ENCODE measurements at places on chromosomes 2 and 18. TPM values are rescaled to one million over a fixed set of nuclear protein-coding genes. Genes with fewer than 3 reads are reported as not detected.

DNA sequence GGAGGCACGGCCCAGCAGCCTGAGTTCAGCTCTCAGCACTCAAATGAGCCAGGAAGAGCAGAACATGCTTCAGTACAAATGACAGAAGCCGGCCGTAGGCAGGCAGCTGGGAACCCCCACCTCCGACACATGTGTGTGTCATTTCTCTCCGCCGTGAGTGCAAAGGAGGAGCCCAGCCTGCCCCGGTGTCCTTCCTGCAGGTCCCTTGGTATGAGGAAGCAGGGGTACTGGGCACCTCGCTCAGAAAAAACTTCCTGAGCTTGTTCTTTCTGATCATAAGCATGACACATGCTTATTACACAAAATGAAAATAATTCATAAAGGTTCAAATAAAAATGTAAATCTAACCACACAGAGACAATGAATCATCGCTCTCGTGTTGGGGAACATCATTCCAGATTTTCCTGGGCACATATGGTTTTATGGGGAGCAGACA lies 35.3 kb downstream of the KCNF1 start:
- DNase-seq: no peak

DNA sequence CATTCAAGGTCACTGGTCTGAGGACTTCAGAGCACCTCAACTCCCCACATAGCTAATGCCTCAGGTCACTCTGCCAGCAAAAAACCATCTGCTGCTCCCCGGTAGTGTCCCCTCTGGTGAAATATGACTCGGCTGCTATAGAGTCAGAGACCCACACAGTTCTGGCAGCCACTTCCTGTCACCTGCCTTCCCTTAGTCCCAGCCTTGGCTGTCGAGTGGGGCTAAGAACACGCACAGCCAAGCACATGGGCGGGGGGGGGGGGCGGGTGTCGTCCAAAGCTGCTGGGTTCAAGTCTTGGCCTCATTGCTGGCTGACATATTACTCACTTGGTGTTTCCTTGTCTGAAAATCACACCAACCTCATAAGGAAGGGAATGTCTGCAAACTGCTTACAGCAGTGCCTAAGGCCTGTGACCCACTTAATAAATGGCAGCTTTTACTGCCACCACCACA lies 37.5 kb downstream of the POLR1A start:
- no peak for DNase-seq

DNA sequence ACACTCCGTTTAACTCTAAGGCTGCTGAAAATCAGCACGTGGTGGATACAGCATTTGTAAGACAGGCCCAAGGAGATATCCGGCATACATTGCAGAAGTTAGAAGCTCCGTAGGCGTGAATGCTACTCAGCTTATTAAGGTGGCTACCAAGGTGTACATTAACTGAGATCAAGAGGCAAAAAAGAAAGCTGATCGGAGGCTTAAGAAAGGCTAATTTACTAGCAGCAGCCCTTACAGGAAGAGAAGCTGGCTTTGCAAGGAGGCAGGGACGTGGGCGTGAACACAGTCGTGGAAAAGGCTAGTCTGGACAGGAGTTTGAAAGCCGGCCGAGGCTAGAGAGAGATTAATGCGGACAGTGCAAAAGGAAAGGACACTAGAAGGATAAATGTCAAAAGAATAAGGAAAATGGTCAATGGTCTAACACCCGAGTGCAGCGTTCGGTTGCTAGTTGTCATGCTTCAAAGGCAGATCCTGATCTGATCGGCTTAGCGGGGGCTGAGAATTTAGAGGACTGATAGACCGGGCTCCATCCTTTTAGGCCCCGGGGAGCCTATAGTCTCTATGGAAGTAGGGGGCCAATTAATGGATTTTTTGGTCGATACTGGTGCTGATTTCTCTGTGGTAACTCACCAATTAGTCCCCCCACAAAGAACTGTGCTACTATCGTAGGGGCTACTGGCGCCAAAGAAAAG lies 45.6 kb upstream of the SELENOI start:
- no peak for DNase-seq

DNA sequence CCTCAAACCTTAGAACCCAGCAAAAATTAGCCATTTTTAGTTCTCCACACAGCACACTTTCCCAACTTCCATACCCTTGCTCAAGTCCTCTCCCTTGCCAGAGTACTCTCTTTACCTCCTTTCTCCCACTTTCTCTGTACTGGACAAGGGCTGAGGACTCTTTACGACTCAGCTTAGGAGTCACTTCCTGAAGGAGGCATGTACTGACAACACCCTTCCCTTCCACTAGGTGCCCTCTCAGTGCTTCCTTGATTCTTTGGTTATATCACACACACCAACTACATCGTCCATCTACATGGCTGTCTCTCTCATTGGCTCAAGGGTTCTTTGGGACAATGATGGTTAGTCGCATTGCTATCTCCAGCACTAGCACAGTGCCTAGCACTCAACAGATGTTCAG lies 5.2 kb upstream of the C18orf63 start:
- DNase-seq: no peak

- no peak for DNase-seq
Observed at GRCh38 chr2:134705861-134706586, 12.8 kb downstream of the TMEM163 start.

DNA sequence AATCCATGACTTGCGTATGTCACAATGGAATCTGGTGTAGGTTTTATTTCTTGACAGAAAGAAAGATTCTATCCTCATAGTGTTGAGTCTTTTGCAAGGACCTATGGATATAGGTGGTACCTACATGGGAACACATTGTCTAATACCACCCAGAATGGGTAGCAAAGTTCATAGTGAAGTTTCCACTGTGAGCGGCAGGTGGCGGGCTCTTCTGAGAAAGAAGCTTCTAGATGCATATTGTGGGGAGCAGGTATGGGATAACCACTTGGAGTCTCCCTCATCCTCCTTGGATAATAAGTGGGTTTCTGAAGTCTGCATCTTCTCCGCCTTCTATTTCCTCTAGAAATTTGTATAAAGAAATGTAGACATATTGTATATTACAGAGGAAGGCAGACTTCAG lies 44.9 kb downstream of the LINC00305 start:
- DNase-seq: no peak

DNA sequence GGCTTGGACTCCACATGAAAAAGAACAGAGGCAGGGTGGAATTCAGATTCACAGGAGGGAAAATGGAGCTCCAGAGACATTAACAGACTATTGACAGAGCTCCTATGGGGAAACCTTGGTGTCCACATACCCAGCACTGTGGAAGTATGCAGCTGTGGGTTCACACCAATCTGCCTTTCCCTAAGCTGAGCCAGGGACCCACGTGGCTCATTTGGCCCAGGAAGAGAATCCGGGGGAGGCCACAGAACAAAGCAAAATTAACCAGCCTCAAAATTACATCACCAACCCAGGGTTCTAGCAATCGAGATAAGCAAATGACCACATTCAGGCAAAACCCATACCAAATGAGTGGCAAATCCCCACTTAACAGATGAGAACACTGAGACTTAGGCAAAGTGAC lies 105.8 kb upstream of the TWIST2 start:
- no peak for DNase-seq

GRCh38 chr2:144162652-144163051 lies 357.3 kb downstream of the ZEB2 start:
- no peak for DNase-seq

GRCh38 chr2:179711375-179711774 lies 150.0 kb downstream of the ZNF385B start:
- DNase-seq: no peak

GRCh38 chr2:70086278-70086837 lies 919 bp upstream of the PCBP1 start:
- DNase-seq: no peak

- DNase-seq: no peak
Observed at GRCh38 chr2:40886655-40887054, 434.8 kb upstream of the SLC8A1 start.

- DNase-seq: no peak
Observed at GRCh38 chr18:57427429-57428201, 7.6 kb upstream of the ONECUT2 start.

DNA sequence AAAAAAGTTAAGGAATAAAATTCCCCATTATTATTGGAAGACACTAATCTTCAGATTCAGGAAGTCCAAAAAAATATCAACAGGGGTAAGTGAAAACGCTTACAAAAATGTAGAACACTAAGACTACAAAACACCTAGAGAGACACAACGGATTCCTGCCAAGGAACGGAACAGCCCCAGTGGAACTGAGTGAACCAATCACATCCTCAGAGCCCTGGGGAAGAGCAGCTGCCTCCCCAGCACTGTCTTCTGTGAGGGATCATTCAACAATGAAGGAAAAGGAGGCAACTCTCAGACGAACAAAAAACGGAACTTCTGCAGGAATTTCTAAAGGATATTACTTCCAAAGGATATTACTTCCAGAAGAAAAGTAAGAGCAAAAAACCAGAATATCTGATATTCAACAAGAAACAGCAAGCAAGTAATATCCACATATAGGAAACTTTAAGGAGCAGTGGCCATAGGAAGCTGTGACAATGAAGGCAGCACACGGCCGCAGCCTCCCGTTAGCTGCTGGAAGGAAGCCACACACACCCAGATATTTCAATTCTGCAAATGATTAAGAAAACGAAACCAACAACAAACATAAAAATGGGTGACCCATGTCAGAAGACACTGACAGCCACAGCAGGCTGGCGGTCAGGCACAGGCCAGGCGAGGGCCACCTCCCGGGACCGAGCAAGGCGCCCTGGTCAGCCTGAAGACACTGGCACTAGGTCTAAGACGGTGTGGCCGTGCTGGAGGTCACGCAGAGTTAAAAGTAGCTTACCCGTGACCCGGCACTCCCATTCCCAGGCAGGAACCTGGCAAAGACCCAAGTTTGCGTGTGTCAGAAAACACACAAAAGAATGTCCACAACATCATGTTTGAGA lies 81.8 kb downstream of the HDAC4 start:
- no peak for DNase-seq

DNA sequence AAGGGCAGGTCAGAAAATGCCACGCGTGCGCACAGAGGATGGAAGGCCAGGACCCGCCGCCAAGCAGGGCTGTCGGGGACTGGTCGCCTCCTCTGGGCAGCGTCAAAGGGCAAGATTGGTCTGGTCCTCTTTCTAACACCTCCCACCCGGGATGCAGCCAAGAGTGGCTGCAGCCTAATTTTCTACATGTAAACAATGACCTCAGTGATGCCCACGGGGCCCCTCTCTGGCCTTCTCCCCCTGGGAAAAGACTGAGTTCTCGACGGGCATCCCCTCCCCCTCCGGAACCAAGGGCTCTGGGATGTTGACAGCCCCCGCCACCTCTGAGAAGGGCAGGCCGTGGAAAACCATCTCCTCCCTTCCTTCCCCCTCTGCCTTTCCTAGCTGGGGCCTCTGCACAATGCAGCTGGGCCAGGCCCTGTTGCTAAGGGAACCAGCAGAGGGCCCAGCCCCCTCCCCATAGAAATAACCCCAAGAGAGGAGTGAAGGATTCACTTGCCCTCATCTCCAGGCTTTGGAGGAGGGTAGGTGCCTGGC lies 80.0 kb upstream of the ZNF532 start:
- DNase-seq: no peak

DNA sequence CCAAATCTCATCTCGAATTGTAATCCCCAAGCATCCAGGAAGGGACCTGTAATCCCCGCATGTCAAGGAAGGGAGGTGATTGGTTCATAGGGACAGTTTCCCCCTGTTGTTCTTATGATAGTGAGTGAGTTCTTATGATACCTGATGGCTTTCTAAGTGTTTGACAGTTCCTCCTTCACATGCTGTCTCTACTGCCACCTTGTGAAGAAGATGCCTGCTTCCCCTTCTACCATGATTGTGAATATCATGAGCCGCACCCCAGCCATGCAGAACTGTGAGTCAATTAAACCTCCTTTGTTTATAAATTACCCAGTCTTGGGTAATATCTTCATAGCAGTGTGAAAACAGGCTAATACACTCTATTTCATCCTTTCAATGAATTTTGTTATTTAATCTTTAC lies 446.7 kb downstream of the RNF144A start:
- DNase-seq: no peak

DNA sequence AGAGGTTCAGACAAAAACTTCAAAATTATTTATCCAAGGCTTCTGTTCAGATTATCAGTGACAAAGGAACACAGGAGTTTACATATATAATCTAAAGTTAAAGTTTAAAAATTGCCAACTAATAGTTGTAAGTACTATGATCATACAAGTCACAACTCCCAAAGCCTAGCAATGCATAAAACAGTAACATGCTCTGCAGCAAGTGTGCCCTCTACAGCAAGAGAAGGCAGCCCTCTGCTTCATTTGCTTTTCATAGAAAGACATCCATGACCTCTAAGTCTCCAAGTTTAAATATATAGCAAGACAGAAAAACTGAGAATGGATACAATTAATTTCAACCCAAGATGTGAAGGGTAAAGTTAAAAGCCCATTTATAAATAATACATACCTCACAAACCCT lies 13.3 kb downstream of the RAB1A start:
- DNase-seq: no peak

DNA sequence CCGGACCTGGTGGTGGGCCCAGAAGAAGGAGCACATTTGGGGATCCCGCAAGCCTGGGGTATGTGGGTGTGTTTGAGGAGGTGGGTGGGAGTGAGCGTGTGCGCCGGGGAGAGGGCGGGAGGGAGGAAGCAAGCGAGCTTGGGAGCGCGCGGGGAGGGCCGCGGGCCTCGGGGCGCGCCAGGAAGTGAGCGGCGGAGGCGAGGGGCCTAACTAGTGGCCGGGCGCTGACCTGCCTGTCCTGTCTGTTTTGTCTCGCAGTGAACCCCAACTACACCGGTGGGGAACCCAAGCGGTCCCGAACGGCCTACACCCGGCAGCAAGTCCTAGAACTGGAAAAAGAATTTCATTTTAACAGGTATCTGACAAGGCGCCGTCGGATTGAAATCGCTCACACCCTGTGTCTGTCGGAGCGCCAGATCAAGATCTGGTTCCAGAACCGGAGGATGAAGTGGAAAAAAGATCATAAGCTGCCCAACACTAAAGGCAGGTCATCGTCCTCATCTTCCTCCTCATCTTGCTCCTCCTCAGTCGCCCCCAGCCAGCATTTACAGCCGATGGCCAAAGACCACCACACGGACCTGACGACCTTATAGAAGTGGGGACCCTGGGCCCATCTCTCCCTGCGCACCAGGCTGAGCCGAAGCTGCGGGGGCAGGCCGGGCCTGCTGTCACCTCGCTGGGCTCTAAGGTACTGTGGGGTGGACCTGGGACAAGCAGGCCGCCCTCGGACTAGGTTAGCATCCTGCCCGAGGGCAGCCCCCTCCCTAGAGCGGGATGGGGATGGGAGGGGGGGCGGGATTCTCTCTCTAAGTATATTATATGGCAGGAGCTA lies 1.2 kb downstream of the HOXD4 start:
- DNase-seq: no peak

Gene FAM237A
- not detected for total RNA-seq

Gene CTAGE1
- total RNA-seq: not detected

Gene CRYBA2
- total RNA-seq: not detected

Gene DSG4
- not detected for total RNA-seq

Gene ACOXL
- total RNA-seq: 0.06 TPM

Gene UGT1A6
- 5.1 TPM for total RNA-seq

Gene WDR43
- 80.2 TPM for total RNA-seq

Gene MC2R
- not detected for total RNA-seq

Gene ASAP2
- total RNA-seq: 27.3 TPM

Gene TMEM150A
- 4.8 TPM for total RNA-seq

Gene NGEF
- 4.2 TPM for total RNA-seq

Gene CYRIA
- total RNA-seq: 2.0 TPM

Gene ATRAID
- 143 TPM for total RNA-seq

Gene RGPD8
- total RNA-seq: 2.4 TPM

Gene LYPD6B
- total RNA-seq: 2.7 TPM

Gene MRPL33
- total RNA-seq: 222 TPM

Gene CKAP2L
- 18.8 TPM for total RNA-seq

Gene SLC9A4
- 0.40 TPM for total RNA-seq
